ENCODE measurements at places on chromosomes 4 and X.

DNA sequence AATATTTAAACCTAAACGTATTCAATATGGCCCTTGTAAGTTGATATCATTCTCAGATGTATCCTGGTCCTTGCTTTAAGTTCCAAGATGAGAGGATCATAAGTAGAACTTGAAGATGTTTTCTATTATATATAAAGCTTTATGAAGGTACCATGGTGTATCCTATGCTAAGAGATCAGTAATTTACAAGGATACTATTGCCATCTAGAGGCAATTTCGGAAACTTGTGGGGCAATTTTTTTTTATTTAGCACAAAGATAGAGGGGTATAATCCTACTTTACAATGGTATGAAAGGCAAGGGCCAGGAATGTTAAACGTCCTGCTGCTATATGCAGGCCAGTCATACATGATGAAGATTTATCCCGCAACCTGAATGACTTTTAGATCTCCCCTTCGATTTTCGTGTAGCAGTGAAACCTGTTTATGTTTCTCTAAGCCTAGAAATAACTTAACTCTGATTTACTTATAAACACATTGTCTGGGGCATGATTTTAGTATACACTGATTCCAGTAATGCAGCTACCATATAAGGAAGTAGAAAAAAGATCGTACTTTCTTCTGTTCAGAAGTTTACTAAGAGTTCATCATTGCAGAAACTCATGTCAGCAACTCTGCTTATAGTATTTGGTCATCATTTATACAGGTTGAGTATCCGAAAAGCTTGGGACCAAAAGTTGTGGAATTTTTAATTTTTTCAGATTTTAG lies 2.6 kb downstream of the SLC25A31 start:
- no peak for DNase-seq

DNA sequence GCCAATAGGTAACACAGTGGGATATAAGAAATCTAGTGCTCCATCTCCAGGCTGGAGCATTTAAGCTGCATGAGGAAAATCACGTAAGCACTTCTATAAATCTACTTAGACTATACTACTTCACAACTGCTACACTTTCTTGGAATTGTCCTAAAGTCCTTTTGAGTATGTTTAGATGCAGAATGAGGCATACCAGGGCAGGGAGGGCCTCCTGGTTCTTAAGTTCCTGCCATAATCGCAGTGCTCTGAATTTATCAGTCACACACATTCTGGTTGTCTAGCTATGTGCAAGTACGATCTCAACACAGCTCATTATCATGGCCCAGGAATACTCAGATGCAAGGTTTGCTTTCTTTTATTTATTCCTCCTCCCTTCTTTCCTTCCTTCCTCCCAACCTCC lies 130.3 kb downstream of the GUCY2F start:
- no peak for DNase-seq

- peak; percentile 55 for DNase-seq
These were observed 13.8 kb downstream of the CMC4 start for GRCh38 chrX:155056877-155057792.

GRCh38 chr4:139736274-139736660 lies 70.6 kb downstream of the MGST2 start:
- DNase-seq, result no peak

DNA sequence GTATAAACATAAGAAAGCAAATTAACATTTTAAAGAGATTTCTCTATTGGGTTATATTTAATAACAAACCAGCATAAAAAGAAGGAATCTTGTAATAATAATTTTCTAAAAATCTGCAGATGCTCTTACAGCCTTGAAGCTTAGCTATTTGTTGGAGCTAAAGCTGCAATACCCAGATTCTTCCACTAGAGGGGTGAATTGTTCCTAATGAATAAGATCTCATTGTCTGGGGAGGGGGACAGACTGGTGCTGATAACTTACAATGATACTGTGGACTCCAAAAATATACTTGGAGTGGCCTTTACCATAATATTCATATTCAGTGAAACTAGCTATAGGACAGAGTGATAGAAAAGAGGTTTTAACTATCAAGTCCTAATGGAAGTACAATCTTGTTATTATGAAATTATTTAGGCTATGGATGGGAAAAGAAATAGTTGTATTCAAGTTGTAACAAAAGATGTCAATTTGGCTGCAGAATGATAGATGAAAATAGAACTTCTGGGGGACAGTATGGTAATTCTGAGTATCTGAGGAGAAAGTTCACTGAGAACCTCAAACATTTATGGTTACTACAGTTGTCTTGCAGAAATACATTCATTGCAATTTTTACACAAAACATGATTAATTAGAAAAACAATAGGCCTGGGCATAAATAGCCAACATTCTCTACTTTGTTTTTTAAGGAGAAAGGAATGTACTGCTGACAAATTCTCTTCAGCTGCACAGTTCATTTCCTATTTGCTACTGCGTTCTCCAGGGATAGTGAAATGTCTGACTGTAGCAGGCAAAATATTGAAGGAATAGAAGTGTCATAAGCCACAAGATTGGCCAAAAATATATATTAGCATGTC lies 443.3 kb downstream of the GBA3 start:
- no peak for DNase-seq

DNA sequence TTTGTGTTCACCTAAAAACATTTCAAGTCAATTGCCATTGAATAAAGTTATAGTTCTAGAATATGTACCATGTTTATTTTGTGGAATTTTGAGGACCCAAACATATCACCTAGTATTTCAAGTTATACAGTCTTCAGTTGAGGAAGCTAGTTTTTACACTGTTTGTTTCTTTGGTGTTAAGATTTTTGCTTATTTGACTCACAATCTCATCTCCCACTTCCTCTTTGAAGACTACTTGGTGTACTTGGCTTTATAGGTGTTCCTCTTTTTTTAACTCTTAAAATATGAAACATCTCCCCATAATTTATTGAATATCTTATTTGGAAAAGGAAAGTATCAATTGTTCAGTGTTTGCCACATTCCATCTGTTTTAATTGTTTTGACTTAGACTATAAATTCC lies 675.4 kb downstream of the RAPGEF2 start:
- no peak for DNase-seq

DNA sequence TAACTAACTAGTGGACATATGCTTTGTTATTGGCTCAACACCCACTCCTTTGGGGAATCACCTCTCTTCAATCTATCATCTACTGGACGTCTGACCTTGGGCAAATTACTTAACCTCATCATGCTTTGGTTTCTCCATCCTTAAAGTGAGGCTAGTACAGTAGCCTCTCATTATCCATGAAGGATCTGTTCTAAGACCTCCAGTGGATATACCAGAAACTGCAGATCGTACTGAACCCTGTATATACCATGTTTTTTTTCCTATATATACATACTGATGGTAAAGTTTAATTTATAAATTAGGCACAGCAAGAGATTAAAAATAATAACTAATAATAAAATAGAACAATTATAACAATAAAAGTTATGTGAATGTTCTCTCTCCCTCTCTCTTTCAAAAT lies 56.2 kb downstream of the HMGB3 start:
- DNase-seq, result no peak

GRCh38 chr4:144645631-144646522 lies at the start of gene HHIP:
Gene HHIP, plus strand, starts transcription at chr4:144646156. Its CDS starts 520 bp downstream, at chr4:144646676.
- DNase-seq, result no peak

DNA sequence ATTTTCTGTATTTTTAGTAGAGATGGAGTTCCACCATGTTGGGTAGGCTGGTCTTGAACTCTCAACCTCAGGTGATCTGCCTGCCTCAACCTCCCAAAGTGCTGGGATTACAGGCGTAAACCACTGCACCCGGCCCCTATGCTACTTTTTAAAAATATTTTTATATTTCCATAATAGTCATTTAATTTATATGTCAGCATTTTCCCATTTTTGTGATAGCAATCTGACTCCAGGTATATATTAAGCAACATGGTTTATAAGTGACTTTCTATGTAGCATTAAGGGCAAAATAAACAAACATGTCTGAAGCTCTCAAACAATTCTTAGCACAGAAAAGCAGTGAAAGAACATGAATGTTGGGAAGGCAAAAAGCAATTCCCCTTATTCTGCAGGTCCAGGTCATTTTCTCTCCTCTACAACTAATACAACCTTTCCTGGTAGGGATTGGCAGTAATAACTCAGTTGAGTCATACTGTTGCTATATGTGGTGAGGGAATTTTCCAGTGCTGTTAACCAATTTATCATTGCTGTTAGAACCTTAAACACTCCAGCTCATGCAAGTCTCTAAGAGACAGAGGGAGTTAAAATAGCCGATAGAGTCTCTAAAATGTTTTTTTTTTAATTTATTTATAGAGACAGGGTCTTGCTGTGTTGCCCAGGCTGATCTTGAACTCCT lies 24.0 kb downstream of the SMIM14 start:
- DNase-seq, result no peak

- DNase-seq, result no peak
These were observed 223.9 kb upstream of the ANKRD50 start for GRCh38 chr4:124936427-124936826.

- DNase-seq, result no peak
These were observed 196.0 kb downstream of the NWD2 start for GRCh38 chr4:37440501-37440900.

- DNase-seq, result peak; percentile 88
These were observed 46.4 kb upstream of the ENPP6 start for GRCh38 chr4:184263910-184264732.

GRCh38 chr4:1021386-1022050 lies 10.1 kb downstream of the FGFRL1 start:
- DNase-seq, result no peak

DNA sequence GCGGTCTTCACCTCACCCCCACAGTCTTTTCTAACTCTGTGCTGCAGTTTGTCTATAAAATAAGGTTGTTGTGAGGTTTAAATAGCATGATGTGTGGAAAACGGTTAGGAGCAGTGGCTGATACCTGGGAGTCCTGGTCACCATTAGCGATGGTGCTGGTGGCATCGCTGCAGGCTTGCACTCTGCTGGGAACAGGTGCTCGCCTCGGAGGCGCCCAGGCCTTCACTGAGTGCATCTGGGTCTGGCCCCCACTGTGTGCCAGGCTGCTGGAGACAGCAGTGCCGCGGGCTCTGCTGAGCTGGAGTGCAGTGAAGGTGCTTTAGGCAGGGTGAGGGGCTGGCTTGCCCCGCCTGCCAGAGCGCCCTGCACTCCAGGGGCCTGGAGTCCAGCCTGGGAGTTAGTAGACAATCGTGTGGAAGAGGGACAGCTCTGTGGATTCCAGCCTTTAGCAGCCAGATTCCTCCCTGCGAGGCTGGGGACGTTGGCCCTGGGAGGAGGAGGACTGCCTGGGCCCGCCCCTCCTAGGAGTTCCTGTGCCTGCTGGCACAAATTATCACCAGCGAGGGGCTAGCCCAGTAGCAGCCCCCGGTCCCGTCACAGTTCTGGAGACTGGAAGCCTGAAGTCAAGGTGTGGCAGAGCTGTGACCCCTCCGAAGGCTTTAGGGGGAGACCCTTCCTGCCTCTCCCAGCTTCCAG lies 7.3 kb downstream of the RGS12 start:
- DNase-seq, result no peak

DNA sequence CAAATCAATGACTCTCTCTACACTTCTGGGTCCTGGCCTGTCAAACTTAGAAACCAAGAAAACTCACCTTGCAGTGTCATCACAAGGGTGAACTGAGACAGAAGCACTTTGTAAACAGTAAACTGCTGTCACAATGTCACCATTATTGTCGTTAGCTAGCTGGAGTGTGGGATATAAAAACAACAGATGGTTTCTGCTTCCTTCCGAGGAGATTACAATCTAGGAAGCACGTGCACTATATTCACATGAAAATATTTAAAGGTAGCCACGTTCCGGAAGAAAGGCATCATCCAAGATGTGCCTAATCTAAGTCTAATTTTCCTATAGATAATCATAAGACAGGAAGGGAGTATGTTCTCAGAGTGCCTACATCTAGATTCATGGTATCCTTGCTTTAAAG lies 64.7 kb upstream of the ACSL1 start:
- DNase-seq, result no peak

- no peak for DNase-seq
These were observed 374.2 kb downstream of the FBXO8 start for GRCh38 chr4:173909294-173909693.
